ENCODE measurements at places on chromosomes 1 and 21.

DNA sequence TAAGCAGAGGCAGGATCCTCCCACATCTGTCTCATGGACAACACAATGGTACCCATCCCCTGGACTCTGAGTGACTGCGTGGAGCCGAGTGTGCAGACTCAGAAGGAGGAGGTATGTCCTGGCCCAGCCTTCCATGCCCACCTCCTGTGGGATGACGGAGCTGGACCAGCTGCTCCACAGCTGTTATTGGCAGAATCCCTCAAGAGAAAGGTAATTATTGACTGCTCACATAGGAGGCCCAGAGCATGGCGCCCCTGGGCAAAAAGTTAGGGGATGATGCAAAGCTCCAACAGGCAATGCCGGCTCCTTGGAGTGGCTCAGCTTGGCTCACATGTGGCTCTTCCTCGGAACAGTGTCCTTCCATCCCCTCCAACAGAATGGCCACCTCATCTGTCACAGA lies 12.2 kb upstream of the ACTRT2 start:
- no peak for DNase-seq

GRCh38 chr1:39892601-39893595 lies 8.8 kb downstream of the MYCL start:
- no peak for DNase-seq

- DNase-seq: no peak
Observed at GRCh38 chr1:205229399-205229871, 1.7 kb downstream of the TMCC2 start.

DNA sequence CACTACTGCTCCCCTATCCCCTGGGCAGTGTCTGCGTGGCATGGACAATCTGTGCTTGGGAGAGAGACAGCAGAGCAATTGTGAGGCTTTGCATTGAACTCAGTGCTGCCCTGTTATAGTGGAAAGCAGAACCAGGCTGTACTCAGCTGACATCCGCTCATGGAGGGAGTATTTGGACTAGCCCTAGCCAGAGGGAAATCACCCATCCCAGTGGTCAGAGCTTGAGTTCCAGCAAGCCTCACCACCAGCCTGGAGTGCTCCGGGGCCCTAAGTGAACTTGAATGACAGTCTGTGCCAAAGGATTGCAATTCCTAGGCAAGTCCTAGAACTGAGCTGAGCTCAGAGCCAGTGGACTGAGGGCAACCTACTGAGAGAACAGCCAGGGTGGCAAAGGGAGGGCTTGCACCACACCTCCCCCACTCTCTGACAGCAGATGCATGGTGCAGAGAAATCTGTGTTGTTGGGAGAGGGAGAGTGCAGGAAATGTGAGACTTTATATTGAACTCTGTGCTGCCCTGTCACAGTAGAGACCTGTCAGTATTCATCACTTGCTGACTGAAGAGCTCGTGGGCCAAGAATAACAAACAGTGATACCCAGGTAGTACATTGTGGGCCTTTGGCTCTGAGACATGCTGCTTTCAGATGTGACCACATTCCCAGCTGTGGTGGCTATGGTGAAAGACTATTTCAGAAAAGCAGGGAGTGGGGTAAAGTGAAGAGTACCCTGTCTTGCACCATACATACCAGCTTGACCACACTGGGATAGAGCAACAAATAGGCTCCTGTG lies 107.7 kb upstream of the SLC5A9 start:
- no peak for DNase-seq

DNA sequence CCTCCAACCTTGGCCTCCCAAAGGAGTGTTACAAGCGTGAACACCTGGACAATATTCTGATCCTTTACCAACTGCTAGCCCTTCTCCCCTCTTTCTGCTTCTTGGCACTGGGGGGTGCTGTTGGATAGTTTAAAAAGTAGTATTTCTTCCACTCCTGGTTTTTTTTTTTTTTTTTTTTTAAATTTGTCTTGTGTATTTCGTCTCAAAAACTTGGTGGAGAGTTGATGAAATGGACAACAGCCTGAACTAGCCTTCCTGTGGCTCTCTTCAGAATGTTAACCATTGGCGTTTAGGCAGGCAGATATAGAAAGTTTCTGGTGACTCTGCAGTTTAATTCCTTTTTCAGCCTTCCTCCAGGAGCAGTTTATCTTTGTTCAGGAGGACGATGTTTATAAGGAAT lies 69.7 kb upstream of the USP24 start:
- DNase-seq: no peak

- no peak for DNase-seq
Observed at GRCh38 chr1:64686828-64687724, 57.8 kb upstream of the RAVER2 start.

- no peak for DNase-seq
Observed at GRCh38 chr1:97759078-97759477, 161.8 kb downstream of the DPYD start.

GRCh38 chr1:161357073-161357472 lies 10.6 kb downstream of the CFAP126 start:
- no peak for DNase-seq

DNA sequence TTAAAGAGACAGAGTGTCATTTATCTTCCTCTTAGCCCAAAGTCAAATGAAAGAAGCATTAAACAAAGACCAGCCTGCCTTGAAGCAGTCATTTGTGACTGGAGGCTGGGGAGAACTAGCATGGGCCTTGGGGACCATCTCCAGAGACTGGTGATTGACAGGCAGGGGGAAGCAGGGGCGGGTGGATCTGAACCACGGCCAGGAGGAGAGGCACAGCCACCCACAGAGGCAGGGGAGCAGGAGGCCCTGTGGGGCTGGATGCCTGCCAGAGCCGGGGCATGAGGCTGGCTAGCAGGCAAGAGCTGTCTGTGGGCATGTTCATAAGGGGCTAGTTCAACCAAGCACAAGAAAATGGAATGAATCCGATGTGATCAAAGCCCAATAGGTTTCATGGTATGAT lies 73.9 kb downstream of the PLXNA2 start:
- DNase-seq: no peak

DNA sequence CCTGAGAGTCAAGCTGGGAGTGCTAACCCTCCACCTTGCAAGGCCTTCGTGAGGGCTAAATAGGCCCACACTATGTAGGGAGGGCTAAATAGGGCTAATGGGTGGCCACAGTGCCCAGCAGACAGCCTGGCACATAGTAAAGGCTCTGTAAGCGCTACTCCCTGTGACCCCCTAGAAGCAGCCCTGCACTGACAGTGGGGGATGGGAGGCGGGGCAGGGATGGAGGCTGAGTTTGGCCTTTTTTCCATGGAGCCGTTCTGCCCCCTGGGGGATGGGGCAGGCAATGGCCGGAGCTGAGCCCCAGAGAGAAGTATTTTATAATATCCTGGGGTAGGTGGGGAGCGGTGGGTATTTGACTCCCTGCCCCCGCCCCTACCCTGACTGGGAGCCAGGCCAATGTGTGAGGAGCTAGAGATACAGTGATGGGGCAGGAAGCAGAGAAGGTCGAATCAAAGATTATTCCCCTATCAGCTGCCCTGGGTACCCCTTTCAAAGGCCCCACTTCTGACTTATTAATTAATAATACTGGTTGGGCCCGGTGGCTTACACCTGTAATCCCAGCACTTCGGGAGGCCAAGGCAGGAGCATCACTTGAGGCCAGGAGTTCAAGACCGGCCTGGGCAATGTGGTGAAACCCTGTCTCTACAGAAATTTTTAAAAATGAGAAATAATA lies 42.3 kb downstream of the LACTBL1 start:
- no peak for DNase-seq

- no peak for DNase-seq
Observed at GRCh38 chr1:219201656-219202055, 28.0 kb downstream of the LYPLAL1 start.

DNA sequence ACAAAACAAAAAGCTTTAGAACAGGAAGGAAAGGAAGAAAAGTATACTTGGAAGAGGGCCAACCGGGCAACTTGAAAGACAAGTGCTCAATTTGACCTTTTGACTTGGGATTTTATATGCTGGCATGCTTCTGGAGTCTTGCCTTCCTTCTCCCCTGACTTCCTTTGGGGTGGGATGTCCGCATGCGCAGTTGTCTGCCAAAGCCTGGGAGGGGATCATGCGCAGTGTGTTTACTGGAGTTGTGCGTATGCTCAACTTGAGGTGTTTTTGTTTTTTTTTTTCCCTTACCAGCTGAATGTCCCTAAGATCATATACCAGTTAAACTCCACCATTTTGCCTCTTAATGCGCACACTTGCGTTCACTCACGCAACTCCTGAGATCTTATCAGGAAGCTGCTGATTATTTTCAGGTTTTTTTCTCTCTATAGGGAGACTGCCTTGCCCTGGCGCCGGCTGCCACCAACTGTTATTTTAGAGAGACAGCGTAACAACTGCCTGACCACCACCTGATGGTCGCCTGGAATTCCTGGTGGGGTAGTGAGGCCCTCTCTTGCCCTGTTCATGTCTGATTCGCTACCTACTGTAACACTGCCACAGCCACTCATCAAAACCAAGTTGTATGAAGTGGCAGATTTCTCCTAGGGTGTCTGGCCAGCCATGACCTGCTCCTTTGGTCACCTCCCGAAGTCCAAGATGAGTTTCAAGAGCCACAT lies 138.7 kb upstream of the ZNF644 start:
- peak; percentile 90 for DNase-seq

- peak; percentile 97 for DNase-seq
Observed at GRCh38 chr1:200620273-200621131, at the start of gene KIF14. Gene KIF14 (minus strand): TSS chr1:200620751. CDS start chr1:200618723, 2,028 bp downstream.

DNA sequence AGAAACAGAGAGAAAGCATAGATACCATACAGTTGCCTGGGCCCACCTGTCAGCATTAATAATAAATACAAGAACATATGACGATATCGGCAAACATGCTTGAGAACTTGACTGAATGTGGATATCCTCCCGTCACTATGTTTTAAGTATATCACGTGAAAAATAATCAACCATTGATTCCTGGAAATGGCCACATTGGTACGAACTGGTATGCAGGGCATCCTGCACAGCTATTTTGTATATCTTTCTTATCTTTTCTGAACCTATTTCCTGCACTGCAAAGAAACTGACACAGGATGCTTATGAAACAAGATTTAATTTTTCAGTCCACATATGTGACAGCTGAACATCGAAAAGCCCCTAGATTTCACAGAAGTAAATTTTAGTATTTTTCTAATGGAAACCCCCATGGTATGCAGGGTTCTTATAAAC lies 22.8 kb upstream of the RGS1 start:
- DNase-seq: no peak

DNA sequence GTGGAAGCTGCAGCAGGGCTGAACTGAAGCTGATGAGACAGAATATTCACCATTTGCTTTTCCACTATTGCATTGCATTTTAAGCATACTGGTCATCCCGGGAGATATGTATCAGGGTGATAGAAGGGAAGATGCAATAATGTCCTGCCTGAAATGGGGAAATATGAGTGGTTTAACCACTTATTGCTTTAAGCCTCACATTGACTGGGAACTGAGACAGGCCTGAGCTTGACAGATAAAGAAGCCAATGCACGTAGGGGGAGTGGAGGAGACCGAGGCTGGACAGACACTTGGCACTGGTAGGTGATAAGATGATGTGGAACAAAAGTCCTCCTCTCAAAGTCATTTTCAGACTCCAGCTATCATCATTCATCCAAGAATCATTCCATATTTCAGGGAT lies 911.7 kb upstream of the NCAM2 start:
- DNase-seq: no peak

DNA sequence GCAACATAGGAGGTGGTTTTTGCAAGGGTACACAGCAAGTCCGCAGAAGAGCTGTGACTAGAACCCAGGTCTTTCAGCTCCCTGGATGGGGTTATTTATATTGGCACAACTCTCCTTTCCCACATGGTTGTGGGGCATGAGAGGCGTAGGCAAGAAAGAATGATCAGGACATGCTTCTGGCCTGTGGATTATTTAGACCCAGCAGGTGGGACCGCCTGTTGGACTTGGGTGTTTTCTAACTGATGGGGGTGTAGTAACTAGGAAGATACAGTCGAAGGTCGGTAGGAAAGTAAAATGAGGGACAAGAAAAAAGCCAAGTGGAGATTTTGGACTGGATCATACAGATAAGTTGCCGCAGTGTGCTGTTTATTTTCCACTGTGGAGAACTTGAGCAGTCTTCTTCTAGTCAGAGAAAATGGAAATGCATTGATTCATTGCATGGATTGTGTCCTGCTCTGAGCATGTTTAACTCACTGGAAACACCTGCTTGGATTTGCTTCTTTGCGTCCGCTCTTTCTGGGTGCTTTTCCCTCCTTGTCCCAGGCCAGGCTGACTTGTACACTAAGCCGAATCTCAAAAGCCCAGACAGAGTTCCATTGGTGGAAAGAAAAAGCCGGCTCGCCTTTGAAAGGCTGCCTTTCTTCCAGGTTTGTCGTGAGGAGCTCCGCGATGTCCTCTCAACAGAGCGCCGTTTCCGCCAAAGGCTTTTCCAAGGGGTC lies 592 bp downstream of the CRCT1 start:
- DNase-seq: peak; percentile 55

GRCh38 chr1:94143809-94144176 lies 22.8 kb upstream of the ABCA4 start:
- DNase-seq: no peak

- no peak for DNase-seq
Observed at GRCh38 chr1:51839094-51839493, 39.4 kb downstream of the NRDC start.

DNA sequence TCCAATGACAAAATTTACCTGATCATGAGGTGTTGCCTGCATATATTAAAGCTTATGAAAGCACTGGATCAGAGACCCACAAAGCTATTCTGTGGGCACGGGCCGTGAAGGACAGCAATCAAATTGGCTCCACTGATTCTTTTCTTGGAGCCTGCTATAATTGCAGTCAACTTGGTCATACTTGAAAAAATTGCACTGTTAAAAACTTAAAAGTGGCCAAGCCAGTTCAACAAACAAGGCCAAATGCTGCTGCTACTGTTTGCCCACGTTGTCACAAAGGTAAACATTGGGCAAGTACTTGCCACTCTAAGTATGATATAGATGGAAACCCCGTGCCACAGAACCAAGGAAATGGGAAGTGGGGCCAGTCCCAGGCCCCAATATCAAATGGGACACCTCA lies 37.8 kb downstream of the CYP4A11 start:
- DNase-seq: no peak

GRCh38 chr1:181135437-181135731 lies 46.9 kb downstream of the IER5 start:
- DNase-seq: no peak

DNA sequence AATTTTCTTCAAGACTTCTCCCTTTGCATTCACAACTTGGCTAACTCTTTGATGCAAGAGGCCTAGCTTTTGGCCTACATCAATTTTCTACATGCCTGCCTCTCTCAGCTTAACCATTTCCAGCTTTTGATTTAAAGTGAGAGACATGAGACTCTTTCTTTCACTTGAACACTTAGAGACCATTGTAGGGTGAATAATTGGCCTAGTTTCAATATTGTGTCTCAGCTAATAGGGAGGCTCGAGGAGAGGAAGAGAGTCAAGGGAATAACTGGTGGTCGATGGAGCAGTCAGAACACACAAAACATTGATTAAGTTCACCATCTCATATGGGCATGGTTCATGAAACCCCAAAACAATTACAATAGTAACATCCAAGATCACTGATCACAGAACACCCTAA lies 225.5 kb downstream of the TPR start:
- no peak for DNase-seq

GRCh38 chr1:198676253-198676652 lies 37.4 kb downstream of the PTPRC start:
- DNase-seq: no peak

GRCh38 chr1:218377143-218377660 lies 32.1 kb downstream of the TGFB2 start:
- no peak for DNase-seq
